ENCODE measurements at places on chromosomes 1 and 21.

- DNase-seq = no peak
Measured at GRCh38 chr1:118303534-118303933, 118.5 kb upstream of the SPAG17 start.

GRCh38 chr1:243731301-243731891, 118.6 kb downstream of the AKT3 start:
- no peak for DNase-seq

- no peak for DNase-seq
Measured at GRCh38 chr1:119084798-119085197, 55.7 kb downstream of the WARS2 start.

DNA sequence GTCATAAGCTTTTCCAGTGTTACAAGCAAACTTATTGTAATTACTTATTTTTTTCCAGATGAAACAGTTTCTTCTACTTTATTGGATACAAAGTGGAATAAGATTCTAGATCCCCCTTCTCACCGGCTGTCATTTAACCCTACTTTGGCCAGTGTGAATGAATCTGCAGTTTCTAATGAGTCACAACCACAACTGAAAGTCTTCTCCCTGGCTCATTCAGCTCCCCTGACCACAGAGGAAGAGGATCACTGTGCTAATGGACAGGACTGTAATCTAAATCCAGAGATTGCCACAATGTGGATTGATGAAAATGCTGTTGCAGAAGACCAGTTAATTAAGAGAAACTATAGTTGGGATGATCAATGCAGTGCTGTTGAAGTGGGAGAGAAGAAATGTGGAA, 95.5 kb downstream of the ZFYVE9 start:
- DNase-seq = no peak

DNA sequence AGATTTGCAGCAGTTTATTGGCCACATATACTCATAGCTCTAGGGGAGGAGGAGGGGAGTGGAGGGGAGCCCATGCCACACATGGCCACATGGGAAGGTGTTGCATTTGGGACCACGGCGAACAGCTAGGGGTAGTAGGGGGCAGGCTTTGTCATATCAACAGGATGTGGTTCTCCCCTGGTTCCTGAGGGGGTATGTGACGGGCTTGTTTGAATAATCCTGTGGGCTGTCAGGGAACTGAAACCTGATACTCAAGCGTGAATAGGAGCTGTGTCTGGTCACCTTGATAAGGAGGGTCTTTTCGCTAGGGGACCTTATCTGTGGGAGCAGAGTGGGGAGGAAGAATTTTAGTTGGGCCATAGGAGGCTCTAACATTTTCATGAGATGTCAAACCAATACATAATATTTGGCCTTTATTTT, 264.7 kb downstream of the CTH start:
- no peak for DNase-seq

GRCh38 chr1:46639547-46639946, 22.9 kb upstream of the MOB3C start:
- no peak for DNase-seq

Measured in activated naive CD4-positive, alpha-beta T cell (primary cell).